ENCODE measurements at places on chromosomes 2 and 18.

DNA sequence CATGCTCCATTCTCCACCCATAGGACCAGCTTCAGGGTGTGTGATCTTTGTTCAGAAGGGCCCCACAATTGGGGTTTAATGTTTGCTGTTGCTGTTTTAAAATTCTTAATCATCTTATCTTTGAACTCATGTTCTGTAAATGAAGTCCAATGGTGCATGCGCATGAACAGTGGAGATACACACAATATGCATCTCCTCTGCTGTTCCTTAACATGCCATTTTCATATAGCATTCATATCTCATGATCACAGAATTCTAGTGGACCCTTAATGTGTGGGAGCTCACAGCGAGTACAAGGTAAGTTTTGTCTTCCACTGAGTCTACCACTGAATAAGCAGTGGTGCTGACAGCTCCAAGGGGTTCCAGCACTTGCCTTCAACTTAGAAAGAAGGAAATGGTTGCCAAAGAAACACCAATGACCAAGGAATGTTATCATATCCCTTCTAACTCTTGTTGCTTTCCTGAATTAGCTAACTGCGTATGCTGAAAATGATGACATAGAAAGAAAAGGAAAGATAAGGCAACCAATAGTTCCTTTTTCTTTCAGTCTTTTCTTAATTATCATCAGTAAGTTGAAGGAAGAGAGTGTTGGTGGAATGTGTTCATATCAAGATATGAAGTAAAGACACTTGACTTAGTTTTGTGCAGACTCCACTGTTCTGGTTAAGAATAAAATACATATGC is 258.9 kb upstream of the FBXO11 start:
- DNase-seq, result no peak

- DNase-seq, result no peak
Observed at GRCh38 chr18:76545433-76546087, 50.5 kb upstream of the ZNF516 start.

DNA sequence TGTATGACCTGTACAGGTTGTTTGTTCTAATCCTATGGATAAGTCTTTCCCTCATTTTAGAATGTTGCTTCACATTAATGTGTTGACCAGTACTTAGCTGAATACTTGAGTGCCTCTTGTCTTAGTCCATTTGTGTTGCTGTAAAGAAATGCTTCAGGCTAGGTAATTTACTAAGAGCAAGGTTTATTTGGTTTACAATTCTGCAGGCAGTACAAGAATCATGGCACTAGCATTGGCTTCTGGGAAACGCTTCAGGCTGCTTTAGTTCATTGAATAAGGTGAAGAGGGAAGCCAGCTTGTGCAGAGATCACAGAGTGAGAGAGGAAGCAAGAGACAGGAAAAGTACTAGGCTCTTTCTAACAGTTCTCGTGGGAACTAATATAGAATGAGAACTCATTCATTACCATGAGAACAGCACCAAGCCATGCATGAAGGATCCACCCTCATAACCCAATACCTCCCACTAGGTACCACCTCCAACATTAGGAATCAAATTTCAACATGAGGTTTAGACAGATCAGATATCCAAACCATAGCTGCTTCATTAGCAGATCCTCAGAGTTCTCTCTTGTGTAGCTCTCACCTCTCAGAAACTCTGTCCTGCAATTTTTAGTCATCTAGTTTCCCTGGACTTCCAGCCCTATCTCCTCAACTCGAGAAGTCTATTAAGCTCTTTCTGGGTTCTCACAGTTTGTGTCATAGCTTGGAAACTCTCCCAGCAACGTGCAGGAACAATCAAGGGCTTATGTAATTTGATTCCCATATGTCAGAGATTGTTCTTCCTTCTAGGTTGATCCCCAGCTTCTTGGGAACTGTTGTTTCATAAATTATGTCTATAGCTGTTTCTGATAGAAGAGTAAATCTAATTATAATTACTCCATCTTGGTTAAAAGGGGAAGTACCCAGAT is 2082.3 kb upstream of the CELF4 start:
- DNase-seq, result peak; percentile 72

DNA sequence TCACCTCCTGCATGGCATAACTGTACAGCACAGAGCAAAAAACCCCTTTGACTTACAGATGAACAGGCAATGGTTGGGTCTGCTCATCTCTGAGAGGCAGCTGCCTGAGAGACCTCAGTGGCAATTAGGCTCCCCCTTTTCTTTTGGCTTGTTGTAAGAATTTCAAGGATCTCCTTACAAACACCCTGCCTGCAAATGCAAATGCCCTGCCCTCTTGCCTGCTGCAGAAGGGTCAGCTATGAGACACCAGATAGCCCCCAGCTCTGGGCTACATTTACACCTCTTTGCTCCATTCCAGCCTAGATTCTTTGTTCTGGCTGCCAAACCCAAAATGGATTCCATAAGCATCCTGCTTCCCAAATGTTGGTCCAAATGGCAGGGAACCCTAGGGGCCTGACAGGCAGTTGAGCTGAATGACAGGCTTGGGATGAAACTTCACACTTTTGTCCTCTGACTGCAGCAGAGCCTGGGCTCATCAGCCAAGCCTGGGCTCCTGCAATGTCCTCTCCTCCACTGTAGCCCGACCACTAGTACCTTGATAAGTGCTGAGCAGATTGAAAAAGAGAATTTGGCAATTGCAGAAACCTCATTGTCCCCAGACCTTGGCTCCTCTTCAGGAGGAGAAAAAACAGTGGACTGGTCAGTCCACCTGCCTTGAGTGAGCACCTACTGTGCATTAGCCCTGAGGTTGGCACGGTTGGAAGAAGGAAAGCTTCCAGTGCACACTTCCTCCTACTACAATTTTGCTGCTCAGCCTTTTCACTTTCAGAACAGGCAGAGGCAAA is 678.3 kb downstream of the BCL11A start:
- no peak for DNase-seq

DNA sequence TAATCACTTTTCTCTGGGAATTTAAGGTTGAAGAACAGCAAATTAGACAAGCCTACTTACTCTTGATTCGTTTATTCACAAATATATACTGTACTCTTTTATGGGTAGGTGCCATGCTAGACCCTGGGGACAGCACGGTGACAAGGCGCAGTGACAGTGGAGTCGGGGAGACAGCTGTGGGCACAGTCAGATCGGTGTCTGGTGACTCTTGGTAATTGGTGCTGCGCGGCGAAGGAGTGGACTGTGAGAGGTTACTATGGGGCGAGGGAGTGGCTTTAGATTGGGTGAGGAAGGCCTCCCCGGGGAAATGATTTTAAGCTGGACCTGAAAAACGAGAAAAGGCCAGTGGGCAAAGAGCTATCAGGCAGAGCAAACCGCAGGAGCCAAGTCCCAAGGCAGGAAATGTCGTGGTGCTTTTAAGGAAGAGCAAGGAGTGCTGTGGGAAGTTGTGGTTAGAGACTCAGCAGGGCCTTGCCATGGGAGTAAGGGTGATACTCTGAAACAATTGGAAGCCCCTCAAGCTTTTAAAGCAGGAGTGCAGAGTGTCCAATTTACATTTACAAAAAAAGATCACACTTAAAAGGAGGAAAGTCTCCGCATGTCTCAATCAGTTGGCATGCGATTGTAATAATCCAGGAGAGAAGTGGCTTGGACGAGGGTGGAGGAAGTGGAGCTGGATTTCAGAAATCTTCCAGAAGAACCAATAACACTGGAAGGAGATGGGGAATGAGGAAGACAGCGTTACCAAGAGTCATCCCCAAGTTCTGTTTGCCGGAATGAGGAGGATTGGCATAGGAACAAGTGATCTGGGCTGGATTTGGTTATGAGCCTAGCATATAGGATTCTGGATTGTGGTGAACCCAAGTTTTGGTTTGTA is 36.1 kb upstream of the TXNDC2 start:
- DNase-seq, result no peak

- DNase-seq, result no peak
Observed at GRCh38 chr2:233979748-233980147, 62.6 kb downstream of the TRPM8 start.

- no peak for DNase-seq
Observed at GRCh38 chr2:210842896-210843295, 286.5 kb downstream of the CPS1 start.

DNA sequence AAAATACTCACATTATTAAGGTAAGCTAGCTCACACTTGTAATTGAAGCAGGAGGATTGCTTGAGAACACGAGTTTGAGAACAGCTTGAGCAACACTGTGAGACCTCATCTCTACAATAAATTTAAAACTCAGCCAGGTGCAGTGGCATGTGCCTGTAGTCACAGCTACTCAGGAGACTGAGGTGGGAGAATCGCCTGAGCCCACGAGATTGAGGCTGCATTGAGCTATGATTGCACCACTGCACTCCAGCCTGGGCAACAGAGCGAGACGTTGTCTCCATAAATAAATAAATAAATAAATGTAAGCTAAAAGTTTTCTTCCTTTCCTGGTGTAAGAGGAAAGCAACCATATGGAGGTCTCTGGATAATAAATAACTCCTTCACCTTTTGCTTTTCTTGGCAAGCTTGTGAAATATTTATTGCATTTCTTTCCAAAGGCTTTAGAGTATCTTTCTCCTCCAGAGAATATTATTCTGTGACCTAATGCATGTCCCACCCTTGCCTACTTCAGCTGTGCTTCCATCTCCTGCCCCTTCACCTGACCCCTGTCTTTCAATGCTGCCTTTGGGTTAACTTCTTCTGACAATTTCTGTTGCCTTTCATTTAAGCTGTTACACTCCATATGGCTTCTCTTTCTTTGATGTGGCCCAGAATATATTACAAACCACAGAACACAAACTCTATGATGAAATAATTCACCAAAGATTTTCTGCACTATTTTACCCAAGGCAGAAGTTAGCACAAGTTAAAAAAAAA is 280.7 kb upstream of the RND3 start:
- DNase-seq, result peak; percentile 67

GRCh38 chr2:178075006-178075326 is 2.4 kb upstream of the PDE11A start:
- no peak for DNase-seq
